ENCODE measurements at places on chromosomes 12 and 14.

DNA sequence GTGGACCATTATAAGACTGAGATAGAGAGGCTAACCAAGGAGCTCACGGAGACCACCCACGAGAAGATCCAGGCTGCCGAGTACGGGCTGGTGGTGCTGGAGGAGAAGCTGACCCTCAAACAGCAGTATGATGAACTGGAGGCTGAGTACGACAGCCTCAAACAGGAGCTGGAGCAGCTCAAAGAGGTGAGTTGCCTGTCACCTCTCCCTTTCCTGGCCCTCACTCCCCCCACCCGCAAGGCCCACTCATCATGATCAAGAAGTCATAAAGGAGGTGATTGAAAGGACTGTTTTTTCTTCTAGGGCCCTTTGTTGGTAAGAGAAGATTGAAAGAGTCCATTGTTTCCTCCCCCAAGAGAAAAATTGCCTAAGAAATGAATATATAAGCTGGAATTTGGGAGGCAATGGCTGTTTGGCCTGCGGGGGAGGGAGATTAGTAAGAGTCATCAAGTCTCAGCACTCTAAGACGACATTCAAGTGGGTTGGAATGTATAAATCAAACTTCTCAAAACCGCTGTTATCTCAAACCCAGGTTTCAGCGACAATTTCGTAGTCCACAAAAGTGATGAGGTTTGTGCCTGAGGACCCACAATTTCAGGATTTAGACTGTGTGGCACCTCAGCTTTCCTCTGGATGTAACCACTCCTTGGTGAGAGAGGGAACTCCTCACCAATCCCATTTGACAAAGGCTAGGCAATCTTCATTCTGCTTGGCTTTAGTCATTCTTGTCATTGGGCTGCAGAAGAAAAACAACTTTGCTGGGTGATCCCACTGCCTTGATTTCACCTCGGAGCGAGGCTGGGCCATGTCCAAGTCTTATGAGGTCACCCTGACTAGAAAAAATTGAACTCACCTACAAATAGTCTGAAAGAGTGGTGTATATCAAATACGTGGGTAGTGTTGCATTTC, 966 bp downstream of the BICD1 start:
- no peak for DNase-seq

DNA sequence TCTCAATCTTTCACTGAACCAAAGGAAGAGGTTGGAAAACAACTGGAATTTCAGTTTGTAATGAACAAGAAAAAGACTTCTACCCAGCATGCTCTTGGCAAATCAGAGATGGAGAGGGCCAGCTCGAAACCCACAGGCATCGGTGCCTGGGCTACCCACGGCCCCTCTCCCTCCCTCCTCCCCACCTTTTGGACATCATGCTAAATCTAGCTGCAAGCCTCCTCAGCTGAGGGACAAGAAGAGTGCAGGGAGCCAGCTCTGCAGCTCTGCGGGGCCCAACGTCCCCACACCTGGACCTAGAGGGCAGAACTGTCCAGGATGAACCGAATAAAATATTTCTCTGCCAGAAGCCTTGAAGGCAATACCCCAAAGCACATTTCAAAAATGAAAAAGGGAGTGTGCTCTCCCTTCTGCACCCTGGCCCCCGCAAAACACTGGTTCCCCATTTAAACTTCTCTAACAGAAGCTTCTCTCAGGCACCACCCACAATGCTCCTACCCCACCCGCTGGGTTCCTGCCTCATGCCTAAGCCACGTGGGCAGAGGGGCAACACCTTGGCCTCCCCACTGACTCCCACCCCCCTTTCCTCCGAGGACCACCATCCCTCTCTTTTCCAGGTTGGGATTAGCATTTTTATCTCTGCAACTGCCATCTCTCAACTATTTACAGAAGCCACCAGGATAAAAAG, 8.2 kb downstream of the CAMKK2 start:
- DNase-seq = no peak

DNA sequence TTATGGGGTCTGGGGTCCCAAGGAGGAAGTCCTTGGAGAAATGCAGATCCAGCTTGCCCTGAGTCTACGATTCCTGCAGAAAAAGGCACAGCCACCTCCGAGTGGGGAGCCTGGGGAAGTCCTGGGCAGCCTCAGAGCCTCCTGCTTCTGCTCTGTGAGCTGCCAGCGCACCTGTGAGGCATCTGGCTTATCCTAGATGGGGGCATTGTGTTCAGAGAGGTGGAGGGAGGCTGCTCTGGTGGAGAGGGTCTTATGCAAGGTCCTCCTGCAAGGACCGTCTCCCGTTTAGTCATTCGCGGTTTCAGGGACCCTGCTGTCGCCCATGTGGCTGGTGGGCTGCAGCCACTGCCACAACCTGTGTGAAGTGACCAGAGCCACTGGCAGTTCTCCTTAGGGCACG, 53.0 kb upstream of the PRMT8 start:
- no peak for DNase-seq

- no peak for DNase-seq
These were observed 379.9 kb downstream of the AEBP2 start for GRCh38 chr12:19819231-19819630.

DNA sequence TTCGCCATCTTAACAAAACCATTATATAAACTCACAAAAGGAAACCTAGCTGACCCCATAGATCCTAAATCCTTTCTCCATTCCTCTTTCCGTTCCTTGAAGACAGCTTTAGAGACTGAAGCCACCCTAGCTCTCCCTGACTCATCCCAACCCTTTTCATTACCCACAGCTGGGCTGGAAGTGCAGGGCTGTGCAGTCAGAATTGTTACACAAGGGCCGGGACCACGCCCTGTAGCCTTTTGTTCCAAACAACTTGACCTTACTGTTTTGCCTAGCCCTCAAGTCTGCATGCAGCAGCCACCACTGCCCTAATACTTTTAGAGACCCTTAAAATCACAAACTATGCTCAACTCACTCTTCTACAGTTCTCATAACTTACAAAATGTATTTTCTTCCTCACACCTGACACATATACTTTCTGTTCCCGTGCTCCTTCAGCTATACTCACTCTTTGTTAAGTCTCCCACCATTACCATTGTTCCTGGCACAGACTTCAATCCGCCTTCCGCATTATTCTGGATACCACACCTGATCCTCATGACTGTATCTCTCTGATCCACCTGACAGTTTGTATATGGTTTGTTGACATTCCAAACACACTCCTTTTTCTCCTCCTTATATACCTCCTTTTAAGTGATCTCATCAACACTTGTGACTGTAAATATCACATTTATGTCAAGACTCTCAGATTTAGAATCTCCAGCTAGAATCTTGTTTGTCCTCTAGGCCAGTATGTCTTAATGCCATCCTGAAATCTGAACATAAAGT, 208.7 kb downstream of the KITLG start:
- DNase-seq = no peak

DNA sequence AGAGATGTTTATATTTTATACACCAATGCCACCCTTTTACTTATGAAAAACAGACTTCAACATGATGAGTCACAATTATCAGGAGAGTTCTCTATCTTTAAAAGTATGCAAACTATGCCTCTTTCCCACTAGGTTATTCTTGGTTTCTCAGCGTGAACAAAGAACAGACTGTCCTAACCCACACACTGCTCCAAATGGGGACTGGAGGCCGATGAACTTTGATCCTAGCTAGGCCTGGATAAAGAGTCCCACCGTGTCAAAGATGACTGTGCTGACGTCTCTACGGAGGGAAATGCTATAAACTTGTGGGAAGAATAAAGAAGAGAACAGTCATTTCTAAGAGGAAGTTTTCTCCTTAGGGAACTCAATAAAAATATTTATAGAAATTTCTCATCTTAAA, 160.1 kb downstream of the EPS8 start:
- DNase-seq = no peak

DNA sequence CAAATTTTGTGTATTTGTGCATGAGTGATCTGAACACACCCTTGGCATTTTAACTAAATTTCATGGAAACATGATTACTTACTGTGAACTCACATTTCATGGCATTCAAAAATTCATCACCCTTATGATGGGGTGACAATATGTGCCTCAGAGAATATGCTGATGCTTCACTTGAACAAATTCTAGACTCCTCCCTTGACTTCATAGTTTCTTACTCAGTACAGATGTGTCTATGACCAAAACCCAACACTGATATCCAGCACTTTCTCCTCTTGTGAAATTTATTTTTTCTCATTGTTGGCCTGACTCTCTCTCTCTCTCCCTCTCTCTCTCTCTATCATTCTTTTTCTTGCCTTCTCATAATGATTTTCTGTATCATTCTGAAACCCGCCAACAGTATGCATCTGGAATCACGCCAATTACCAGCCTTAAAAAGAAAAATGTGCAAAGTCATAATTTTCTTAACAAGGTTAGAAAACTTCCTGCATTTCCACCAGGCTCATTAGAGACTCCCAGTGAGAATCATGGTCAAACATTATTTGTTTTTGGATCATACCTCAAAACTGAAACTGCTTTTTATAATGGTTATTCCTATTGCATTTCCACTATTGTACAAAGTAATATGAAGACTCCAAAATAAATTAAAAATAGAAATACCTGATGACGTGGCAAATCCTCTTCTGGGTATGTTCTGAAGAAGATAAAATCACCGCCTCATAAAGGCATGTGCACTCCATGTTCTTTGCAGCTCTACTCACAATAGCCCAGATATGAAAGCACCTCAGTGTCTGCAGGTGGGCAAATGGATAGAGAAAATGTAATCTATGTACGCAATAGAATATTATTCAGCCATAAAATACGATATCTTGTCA, 722.2 kb downstream of the TMEM121 start:
- DNase-seq = no peak

- DNase-seq = no peak
These were observed at the start of gene DENND5B for GRCh38 chr12:31590642-31591379. Gene DENND5B (minus strand): TSS chr12:31591136. CDS start chr12:31590832, 304 bp downstream.

- no peak for DNase-seq
These were observed 2.4 kb downstream of the LRIG3 start for GRCh38 chr12:58917699-58918468.

DNA sequence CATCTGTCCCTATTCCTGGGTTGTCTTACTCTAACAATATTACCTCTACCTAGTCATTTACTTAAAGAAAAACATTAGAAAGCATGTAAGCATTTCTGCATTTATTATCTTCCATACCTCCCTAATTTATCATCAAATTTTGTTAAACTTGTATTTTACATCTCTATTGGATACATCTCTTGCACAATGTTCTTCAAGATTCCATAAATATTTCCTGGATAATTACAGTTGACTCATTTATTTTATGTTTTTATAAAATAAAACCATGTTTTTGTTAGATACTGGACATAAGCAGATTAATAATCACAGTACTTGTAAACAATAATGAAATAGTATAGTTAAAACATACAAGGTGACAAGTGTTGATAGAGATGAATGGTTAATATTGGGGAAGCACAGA, 209.0 kb downstream of the TMTC3 start:
- DNase-seq = no peak

- no peak for DNase-seq
These were observed 20.8 kb upstream of the CD27 start for GRCh38 chr12:6424008-6424347.

- no peak for DNase-seq
These were observed 162.6 kb downstream of the MYRFL start for GRCh38 chr12:69987579-69988091.

DNA sequence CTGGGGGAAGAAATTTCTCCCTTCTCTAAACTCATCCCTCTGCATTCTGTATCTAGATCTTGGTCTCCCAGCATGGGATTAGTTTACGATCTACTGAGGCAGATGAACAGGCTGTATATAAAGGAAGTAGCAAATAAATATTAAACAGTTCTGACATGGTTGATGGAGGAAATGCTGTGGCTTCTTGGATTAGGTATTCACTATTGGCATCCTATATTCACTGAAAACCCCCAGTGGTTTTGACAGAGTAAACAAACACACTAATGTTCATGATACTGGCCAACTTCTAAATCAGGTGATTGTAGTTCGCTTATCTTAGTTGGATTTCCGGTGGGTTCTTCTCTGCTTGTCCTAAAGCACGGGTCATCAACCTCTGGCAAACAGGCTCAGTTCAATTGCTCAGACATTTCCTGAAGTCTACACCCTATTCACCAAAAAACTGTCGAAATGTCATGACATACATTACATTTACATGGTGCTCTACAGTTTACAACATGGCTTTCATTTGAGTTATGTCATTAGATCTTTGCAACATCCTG, 433.9 kb downstream of the EGLN3 start:
- DNase-seq = no peak

- no peak for DNase-seq
These were observed 65.9 kb upstream of the OTOGL start for GRCh38 chr12:80033448-80033847.

DNA sequence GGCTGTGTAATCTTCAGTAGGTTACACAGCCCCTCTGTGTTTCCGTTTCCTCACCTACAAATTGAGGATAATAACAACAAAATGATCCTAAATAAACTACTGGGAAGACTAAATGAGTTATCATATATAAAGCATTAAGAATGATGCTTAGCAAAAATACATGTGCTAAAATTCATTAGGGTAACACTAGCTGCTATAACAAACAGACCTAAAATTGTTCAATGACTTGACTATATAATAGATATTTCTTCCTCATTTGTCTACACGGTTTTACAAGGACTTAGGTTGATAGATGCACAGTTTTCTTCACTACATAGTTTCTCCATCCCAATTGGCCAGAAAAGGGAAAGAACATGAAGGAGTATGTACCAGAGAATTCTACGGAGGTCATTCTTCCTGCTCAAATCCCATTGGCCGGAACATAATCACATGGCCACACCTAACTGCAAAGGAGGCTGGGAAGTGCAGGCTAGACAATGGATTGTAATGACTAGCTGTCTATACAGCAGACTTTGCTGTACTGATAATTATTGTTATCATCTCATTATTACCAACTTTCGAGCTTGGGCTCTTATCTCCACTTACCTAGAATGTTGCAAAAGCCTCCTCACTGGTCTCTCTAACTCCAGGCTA, 223.5 kb upstream of the NUDT4 start:
- DNase-seq = no peak

DNA sequence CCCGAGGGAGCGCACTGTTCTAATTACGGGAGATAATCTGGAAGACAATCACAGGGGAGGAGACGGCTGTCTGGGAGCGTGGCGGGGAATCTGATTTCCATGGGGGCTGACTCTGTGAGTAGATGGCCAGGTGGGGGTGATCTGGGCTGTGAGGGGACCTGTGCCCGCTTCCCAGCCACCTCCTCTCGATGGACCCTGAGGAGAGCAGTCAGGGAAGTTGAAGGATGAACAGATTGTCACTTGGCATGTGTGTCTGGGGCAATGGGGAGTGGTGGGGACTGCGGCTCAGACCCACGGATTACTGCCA, 22.6 kb downstream of the GALNT9 start:
- DNase-seq = no peak

DNA sequence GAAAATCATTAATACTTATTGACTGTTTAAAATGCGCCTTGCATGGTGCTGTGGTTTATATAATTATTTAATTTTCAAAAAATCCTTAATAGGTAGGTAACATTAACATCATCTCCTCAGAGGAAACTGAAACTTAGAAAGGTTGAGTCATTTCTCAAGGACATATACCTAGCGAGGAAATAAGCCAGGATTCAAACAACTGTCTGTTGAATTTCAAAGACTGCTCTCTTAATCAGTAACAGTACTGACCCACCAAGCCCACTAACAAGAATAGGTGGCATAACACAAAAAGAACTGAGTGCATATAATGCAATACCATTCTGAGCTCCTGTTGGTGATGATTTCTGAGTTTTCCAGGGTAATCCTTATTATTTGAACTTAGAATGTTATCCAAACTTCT, 174.3 kb downstream of the SOX5 start:
- DNase-seq = no peak
